Mesothelial cell of epicardium (in vitro differentiated cells): ENCODE measurements at places on chromosomes 16 and 17. TPM values are rescaled to one million over a fixed set of nuclear protein-coding genes. Genes with fewer than 3 reads are reported as not detected.

RAMP2 gene
- 19.5 to 22.3 TPM (median 21.6 TPM) in 3 replicates for total RNA-seq

GRCh38 chr16:21302898-21303528 is 24.9 kb upstream of the CRYM start:
- no peak for DNase-seq

DNA sequence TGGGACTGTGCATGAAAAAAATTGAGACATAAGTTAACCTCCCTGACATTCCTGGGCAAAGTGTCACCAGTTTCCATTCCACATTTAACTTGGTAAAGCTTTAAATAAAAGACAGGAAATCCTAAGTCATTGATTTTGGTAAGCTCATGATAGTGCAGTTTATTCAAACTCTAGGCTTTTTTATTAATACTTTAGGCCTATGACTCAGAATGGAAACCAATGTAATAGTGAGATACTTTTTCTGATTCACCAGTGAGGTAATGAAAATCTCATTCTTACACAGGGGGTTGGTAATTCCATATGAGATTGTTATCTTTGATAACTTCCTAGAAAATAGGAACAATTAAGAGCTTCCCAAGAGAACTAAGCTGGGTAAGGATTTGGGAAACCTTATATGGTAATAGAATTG is 91.1 kb downstream of the NLK start:
- no peak for DNase-seq

- DNase-seq: no peak
These were observed 59.6 kb downstream of the HS3ST4 start for GRCh38 chr16:25751230-25751835.
